Muscle of arm (tissue), 14 donors: ENCODE measurements at places on chromosomes 5 and 9.

DNA sequence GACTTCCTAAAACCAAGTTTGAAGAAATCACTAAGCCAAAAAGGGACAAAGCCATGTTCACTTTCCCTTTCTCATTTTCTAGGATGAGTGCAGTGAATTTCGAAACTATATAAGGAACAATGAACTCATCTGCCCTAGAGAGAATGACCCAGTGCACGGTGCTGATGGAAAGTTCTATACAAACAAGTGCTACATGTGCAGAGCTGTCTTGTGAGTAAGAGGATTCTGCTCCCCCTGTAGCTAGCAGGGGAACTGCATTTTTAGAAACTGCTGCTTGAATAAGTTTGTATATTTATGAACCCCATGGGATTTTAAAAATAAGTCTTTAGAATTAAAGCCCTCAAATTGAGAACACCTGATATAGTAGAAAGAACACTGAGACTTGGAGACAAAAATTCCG lies 42.7 kb upstream of the SPINK14 start:
- DNase-seq = no peak

- DNase-seq = no peak
These were observed 31.0 kb upstream of the SHISAL2B start for GRCh38 chr5:64659289-64659688.

DNA sequence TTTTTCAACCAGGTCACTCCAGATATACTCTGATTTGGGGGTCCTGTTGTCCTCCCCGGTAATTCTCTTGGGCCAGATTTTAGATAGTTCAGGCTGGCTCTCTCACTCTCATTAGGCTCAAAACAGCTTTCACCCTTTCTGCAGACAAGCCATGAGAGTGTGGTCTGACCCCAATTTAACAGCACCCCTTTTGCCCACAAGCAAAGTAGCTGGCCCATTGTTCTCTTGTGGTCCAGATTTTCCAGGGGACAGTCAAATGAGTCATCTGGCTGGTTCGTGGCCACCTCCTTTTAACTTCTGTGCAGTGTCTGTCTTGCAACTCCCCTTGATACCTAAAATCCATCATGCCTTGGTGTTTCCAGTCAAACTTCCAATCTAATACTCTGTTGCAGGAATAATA lies 16.5 kb downstream of the BHMT2 start:
- no peak for DNase-seq

- DNase-seq = no peak
These were observed 289.7 kb upstream of the TMEM161B start for GRCh38 chr5:88558366-88558765.

DNA sequence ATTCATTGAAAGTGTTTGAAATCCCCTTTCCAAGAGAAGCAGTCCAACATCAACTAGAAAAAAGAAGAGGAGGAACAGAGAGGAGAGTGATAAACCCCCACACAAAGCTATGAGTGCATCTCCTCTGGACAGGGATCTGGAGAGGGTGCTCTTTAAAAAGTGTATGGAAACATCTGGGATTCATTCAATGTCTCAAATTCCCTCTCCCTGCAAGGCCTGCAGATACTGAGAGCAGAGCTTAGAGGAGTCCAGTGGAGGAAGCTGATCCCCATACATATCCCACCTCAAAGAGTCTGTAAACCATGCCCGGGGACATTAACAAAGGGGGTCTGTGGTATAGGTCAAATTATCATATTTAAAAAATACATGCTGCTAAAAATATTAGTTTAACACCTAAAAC lies 2.2 kb downstream of the SPOCK1 start:
- DNase-seq = no peak

GRCh38 chr9:134811079-134811672 lies 69.4 kb upstream of the FCN2 start:
- DNase-seq = no peak

GRCh38 chr9:83204047-83204446 lies 141.1 kb upstream of the RASEF start:
- no peak for DNase-seq

DNA sequence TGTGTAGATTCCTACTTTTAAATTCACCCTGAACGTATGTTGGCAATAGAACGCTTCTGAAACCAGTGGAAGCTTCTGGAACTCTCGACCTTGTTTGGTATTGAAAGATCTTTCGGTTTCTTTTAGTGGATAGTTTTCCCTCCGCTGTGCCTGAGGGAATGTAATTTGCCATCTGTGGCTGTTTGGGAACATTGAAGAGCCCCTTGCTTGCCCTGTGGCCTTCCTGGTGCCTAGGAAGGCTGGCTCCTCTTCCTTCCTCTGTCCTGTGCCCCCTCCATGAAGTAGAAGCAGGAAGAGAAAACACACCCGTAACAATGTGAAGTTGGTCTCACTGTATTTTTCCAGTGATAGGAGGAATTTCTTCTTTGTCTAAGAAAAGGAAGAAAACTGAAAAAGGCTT lies 274.3 kb downstream of the AOPEP start:
- DNase-seq = no peak

GRCh38 chr9:72863456-72864094 lies 89.3 kb downstream of the ALDH1A1 start:
- no peak for DNase-seq

DNA sequence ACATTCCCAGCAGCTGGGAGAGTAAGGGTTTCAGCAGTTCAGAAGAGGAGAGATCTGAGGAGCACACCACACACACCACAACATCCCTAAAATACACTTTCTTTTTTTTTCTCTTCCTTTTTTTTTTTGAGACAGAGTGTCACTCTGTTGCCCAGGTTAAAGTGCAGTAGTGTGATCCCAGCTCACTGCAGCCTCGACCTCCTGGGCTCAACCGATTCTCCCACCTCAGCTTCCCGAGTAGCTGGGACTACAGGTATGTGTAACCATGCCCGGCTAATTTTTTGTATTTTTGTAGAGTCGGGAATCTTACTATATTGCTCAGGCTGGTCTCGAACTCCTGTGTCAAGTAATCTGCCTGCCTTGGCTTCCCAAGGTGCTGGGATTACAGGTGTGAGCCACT lies 9.7 kb upstream of the UBAP1 start:
- DNase-seq = no peak

DNA sequence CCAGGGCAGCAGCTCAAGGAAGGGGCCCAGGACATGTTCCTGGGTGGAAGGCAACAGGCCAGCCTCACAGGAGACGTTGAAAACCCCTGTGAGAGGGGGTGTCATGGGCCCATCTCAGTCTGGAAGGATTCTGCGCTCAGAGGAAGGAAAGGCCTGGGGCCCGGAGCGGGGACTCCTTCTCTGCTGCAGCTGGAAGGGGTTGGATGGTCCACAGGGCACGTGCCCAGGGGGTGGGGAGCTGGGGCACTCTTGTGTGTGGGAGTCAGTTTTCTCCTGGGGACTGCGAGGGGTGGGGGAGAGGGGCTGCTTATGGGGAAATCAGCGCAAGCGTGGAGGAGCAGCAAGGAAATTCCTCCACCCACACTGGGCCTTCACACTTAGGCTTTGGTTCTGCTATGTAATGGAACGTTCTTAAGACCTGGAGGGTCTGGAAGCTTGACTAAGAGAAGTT lies 2.9 kb upstream of the LPCAT1 start:
- no peak for DNase-seq

- no peak for DNase-seq
These were observed 77.3 kb upstream of the MAP3K1 start for GRCh38 chr5:56737951-56738606.
